Left cardiac atrium (tissue), 4 donors: ENCODE measurements at places on chromosomes 1 and 21. TPM values are rescaled to one million over a fixed set of nuclear protein-coding genes. Genes with fewer than 3 reads are reported as not detected.

The LMO4 gene
- total RNA-seq, result 43.2 TPM

The HSD3B2 gene
- not detected for total RNA-seq

The CD52 gene
- total RNA-seq, result 5.5 TPM

The ADAMTS4 gene
- 117 TPM for total RNA-seq

The RNU1-2 gene
- total RNA-seq, result 15,401 TPM

The MPZ gene
- 3.2 TPM for total RNA-seq

The TGFBR3 gene
- 56.2 TPM for total RNA-seq

The SPRR2E gene
- not detected for total RNA-seq

The S100A9 gene
- total RNA-seq, result 184 TPM

The RIPPLY3 gene
- total RNA-seq, result not detected

The GNAT2 gene
- not detected for total RNA-seq

The FCN3 gene
- 24.5 TPM for total RNA-seq

The PGLYRP4 gene
- not detected for total RNA-seq

The KRTAP19-1 gene
- not detected for total RNA-seq

GRCh38 chr1:17188889-17189631 lies 15.9 kb upstream of the PADI1 start:
- no peak for DNase-seq

DNA sequence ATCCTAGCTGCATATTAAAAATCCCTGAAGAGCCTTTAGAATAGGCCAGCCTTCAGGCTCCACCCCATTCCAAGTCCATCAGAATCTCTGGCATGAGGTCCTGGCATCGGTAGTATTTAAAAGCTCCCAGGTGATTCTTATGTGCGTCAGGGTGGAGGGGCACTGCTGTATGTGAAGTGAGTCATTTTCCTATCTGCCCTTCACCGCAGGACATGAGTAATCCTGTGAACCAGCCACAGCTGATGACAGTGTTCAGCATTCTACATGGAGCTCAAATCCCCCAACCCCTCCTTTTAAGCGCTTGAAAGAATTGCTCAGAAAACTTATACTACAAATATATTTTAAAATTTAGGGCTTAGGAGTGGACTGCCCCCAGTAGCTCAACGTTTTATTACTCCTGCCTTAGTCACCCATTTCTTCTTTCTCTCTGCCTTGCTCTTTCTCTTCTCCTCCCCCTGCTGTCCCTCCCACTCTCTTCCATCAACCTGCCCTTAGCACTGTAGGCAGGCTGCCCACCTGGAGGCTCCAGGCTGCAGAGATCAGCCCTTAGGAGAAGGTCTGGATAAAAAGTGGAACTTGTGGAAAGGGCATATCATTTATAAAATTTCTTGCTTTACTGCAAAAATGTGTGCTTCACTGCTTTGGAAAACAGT lies 73.8 kb upstream of the ZNF281 start:
- no peak for DNase-seq

DNA sequence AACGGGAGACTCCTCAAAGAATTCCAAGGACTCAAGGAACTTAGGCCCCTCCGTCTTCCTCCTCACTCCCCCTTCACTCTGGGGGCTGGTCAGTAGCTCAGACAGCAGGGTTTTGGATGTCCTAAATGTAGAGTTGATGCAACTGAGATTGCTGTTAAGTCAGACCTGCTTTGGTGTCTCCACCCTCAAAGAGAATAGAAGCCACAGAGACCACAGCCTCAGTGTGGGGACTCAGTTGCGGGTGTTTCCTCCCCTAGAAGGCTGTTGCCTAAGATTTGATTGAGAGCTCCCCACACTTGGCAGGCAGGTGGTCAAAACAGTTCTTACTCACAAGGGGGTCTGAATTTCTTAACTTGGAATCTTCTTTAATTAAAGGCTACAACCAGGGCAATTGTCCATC lies 7.6 kb downstream of the MAN1C1 start:
- DNase-seq, result no peak

- DNase-seq, result no peak
Observed at GRCh38 chr1:151145304-151146071, 943 bp downstream of the SEMA6C start.

DNA sequence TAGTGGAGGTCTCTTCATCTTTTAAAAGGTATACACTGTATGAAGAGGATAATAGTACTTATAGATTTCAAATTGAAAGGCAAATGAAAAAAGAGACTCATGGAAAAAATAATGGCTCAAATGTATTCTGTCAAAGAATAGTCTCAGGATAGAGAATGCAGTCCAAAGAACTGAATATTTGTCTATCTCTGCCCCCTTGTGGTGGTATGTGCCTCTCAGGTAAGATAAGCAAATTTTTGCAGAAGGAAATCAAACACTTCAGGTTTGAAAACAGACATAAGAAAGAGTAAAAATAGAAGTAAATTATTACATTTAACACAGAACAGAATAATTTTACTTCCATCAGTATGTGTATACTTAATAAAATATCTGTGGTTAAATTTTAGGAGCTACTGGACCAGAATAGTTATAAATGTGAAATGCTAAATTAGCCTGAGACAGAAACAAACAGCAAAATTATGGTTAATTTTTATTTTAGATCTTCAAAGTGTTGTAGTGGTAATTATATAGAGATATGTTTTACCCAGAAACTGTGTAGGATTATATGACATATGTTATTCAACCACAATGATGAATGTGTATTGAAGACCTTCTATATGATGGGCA lies 164.4 kb upstream of the PALMD start:
- peak; percentile 30 for DNase-seq

DNA sequence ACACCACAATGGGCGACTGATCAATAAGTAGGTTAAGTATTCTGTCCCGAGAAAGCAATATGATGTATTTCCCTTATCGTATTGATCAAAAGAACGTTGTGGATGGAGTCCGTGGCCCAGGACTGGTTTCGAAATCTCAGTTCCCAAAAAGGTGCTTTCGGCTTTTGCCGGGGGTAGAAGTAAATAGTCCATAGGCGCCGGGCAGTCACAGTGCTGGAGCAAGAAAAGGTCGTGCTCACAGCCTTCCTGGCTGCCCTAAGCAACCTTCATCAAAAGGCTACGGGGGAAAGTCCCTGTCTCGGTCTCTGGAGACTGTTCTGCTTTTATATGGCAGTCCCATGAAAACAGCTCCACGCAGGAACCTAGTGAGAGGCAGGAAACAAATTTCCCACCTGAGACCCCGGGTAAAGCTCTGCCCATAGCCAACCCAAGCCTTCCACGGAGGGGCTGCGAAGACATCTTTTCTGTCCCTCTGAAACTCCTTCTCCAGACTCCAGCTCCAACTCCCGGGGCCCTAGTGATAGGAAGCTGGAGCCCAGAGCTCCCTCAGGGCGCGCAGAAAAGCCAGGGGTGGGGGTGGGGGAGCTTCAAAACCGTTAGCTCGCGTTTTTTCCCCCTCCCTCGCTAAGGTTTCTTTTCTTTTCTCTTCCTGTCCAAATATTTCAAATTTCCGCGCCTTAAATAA lies 7.0 kb downstream of the CDKN2C start:
- DNase-seq, result peak; percentile 32

DNA sequence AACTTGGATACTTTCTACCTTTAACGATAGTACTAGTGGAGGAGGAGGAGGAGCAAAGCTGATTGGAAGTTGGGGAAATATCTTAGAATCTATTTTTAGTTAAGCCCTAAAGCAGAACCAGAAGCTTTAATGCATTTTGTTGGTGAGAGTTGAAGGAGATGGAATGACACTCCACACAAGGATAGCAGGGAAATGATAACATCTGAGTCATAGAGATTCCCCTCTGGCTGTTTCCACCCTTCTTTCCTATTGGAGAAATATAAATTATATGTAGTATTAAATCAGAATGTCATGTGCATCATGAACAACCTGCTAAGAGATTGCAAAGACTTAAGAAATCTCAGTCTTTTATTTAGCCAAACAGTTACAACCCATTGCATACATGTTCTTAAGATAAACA lies 1357.7 kb downstream of the NCAM2 start:
- DNase-seq, result no peak

GRCh38 chr21:43697758-43698643 lies 20.9 kb upstream of the PDXK start:
- DNase-seq, result no peak

- no peak for DNase-seq
Observed at GRCh38 chr1:71785000-71785399, 497.3 kb downstream of the NEGR1 start.

DNA sequence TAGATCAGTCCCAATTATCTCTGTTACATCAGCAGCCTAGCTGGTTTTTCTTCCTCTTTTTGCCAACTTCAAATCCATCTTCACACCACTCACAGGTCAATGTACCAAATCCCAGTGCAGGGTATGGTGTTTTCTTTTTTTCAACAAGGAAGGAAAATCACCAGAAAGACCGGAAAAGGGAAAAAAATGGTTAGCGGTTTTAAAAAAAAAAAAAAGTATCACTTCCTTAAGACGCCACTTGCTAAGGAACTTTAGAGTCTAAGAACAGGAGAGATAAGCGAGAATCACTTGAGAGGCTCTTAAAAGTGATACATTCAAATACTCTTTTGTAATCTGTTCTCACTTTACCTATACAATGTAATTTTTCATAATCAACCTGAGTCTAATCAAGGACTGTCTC lies 3.1 kb upstream of the OR10J1 start:
- DNase-seq, result no peak

DNA sequence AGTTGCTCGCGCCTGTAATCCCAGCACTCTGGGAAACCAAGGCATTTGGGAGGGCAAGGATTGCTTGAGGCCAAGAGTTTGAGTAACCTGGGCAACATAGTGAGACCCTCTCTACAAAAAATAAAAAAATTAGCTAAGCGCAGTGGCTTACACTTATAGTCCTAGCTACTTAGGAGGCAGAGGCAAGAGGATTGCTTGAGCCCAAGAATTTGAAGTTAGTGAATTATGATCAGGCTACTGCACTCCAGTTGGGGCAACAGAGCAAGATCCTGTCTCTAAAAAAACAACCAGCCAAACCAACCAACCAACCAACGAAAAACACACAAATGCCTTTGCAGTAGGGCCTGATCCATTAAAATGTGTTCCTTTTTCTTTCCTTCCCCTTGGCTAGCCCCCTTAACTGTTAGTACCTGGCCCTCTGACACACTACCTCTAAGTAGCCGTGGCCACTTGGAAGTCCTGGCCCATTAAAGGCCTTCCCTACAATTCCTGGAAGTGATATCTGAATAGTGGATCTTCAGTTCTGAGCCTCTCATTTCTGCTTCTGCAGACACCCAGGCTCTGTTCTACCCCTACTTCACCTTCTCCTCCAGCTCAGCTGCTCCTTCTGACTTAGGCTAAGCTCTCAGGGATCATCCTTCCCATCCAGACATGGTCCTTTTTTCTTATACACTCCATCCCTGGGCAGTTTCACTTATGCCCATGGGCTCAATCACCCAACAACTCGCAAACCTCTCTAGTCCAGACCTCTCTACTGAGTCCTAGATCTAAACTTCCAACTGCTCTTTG lies 3.5 kb upstream of the OSCP1 start:
- no peak for DNase-seq

GRCh38 chr1:78619446-78619802 lies 824 bp upstream of the IFI44L start:
- no peak for DNase-seq

DNA sequence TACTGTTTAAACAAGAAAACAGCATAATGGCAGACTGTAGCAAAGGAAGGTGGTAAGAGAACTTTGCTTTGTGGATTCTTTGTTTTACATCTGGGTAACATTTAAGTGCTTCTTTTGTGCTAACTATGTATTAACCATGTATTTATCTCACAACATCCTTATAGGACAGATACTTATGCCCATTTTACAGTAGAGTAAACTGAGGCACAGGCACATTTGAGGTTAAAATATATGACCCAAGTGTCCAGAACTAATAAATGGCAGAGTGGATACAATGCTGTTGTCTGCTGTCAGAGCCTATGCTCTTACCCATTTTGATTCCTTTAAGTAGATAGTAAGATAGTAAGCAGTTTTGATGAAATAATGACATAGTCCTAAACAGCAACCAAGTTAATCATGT lies 7.3 kb downstream of the CAPZA1 start:
- no peak for DNase-seq

GRCh38 chr1:66705110-66705509 lies 47.1 kb upstream of the DYNLT5 start:
- no peak for DNase-seq

GRCh38 chr1:221715321-221716169 lies 26.3 kb downstream of the DUSP10 start:
- DNase-seq, result no peak

- no peak for DNase-seq
Observed at GRCh38 chr21:16821588-16821987, 691.3 kb upstream of the CXADR start.
